Activated T-helper 17 cell treated with anti-CD3 and anti-CD28 coated beads, Interleukin-2, amount 50 U/mL, for 72 hours (primary cell): ENCODE measurements at places on chromosomes 3 and 15. TPM values are rescaled to one million over a fixed set of nuclear protein-coding genes. Genes with fewer than 3 reads are reported as not detected.

CATSPER2 gene
- 8.8 TPM for total RNA-seq

SAXO2 gene
- total RNA-seq, result not detected

B3GALNT1 gene
- total RNA-seq, result 2.1 TPM

- ATAC-seq, result no peak
These were observed 41.9 kb downstream of the SMAD6 start for GRCh38 chr15:66743703-66744536.

DNA sequence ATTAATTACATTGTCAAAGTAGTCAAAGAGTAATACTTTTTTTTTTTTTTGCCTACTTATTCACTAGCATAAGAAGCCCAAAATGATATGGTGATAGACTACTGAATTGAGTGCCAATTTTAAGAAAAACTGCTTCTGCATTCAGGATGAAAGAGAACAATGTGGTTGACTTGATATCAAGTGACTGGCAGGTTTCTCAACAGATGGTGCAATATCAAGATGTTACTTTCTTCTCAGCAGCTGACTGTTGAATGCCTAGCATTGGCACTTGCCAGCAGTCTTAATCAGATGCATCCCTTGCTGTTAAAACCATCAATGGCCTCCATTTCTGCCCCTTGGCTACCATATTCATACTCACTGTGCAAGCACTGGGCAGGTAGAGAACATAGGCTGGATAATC lies 863.2 kb downstream of the GBE1 start:
- ATAC-seq, result no peak

- ATAC-seq, result no peak
These were observed 144.2 kb upstream of the BNIP2 start for GRCh38 chr15:59833366-59833765.

DNA sequence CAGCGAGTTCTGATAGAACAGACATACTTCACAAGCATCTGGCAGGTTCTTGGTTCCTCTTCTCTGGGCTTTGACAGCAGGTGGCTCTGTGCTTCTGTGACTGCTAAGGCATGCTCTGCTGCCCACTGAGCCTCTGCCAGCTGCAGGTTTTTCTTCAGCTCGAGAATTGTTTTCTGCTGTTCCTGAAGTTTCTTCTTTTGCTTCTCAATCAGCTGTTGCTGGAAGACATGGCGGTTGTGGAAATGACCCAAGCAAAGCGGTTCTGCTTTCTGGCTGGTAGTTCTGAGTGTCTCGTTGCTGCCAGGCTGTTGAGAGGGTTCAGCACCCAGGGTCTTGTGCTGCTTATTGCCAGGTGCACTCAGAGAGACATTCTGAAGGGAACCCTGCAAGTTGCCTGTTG lies 50.8 kb downstream of the CCDC191 start:
- ATAC-seq, result no peak

DNA sequence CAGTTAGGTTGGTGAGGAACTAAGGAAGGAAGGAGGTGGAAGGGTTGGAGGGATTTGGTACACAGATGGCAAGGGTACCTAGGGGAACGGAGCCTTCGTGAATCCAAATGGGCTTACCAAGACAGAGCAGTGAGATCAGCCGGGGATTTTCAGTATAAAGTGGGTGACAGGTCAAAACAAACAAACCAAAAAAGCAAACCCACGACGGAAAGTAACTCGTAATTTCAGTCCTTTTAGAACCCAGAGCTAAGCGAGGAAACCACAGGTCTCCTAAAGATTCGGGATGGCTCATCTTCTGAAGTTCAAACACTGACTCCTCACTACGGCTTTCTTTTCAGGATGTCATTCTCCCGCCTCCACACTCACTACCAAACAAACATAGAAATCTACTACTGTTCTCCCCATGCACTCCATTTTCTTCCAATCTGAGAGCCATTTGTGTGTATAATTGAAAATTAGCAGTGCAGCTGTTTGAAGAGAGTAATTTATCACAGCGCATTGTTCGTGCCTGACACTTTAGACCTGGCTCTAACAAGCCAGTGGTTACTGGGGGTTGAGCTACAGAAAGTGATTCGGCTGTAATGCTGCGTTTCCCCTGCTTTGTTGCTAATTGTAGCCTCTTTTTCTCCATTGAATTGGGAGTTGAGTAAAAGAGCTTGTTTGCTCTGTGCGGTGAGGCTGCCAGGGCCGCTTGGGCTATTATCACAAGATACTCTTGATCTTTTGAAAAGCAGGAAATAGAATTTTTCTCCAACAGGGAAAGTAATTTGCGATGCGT lies 64.7 kb upstream of the CCDC39 start:
- peak; percentile 56 for ATAC-seq

- no peak for ATAC-seq
These were observed 21.8 kb downstream of the MYH15 start for GRCh38 chr3:108488631-108489030.
